Smooth muscle cell of the brain vasculature (primary cell): ENCODE measurements at places on chromosomes 2 and 18.

DNA sequence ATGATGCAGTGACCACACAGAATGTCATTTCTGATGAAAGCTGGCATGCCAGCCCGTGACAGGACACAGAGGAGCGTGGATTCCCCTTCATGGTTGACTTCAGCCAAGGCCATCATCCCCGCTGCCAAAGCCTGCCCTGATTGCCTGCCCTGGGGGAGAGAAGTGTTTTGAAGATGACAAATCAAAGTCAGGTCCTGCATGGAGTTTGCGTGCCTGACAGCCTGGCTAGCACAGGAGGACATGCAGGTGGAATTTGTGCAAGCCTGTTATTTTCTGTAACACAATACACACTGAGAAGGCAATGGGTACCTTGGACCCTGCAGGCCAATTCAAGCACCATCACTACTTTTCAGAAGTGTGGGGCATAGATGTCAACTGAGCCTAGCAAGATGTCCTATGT lies 5.4 kb upstream of the IL1R2 start:
- no peak for DNase-seq

- DNase-seq = no peak
Observed at GRCh38 chr2:161102770-161103450, 57.3 kb upstream of the TANK start.

DNA sequence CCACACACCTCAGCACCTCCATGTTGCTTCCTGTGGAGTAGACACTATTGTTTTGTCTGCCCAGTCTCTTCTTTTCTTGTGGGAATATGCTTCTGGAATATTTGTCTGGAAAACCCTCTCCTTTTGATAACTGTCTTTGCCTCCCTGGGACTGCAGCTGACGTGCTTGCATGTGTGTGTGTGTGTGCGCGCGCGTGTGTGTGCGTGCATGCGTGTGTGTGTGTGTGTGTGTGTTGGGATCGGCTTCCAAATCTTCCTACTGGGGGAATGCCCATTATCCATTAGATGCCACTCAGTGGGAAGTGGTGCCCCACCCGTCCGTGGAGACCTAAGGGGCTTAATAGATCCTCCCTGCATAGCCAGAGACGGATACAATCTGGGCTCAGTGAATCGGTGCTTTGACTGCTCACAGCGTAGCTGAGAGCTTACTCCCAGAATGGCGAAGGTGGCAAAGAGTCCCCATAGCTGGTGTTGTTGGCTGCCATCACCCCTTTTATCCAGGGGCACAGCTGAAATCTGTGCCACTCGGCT lies 86.9 kb downstream of the RRM2 start:
- no peak for DNase-seq

DNA sequence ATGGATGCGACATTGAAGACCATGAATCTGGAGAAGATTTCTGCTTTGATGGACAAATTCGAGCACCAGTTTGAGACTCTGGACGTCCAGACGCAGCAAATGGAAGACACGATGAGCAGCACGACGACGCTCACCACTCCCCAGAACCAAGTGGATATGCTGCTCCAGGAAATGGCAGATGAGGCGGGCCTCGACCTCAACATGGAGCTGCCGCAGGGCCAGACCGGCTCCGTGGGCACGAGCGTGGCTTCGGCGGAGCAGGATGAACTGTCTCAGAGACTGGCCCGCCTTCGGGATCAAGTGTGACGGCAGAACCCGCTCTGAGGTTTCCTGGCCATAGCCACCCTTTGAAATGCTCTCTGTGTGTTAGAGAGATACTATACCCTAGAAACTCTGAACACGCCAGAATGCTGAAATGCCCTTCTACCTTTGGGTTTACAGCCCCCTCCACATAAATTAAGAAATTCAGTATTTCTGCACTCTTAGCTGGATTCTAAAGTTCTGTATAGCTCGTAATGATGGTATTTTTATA lies 659 bp downstream of the CHMP1B start:
- DNase-seq = no peak
